Endothelial cell of umbilical vein (primary cell): ENCODE measurements at places on chromosomes 3 and 15. TPM values are rescaled to one million over a fixed set of nuclear protein-coding genes. Genes with fewer than 3 reads are reported as not detected.

The ELL3 gene
- 2.4 and 3.6 TPM in 2 replicates for total RNA-seq

The MYRIP gene
- 8.9 and 11.9 TPM in 2 replicates for total RNA-seq

The PTPRG gene
- total RNA-seq, result 37.5 and 39.1 TPM in 2 replicates

The RBMS3 gene
- total RNA-seq, result 37.3 and 42.3 TPM in 2 replicates

The C2CD4B gene
- 28.4 and 31.7 TPM in 2 replicates for total RNA-seq

The ALCAM gene
- 118 and 138 TPM in 2 replicates for total RNA-seq

The IQCF5 gene
- total RNA-seq, result not detected in 2 replicates
